NCI-H1417 (cell line): ENCODE measurements at places on chromosomes 7 and 10.

GRCh38 chr7:12423355-12423996 is 19.8 kb upstream of the VWDE start:
- DNase-seq, result no peak

DNA sequence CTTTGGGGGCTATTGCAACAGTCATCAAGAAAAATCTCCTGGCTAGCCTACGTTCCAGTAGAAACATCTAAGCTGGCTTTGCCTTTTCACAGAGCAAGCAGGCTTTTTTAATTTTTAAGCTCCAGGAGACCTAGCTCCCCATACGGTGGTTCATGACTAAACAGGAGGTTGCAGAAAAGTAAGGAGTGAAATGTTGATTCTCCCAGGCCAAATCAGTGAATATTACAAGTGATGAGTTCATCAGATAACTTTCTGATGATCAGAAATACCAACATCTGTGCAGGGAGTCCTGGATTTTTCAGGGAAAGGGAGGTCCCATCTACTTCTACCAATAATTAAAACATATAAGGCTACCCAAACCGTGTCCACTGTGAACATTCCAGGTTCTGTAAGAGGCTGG is 477.3 kb upstream of the CELF2 start:
- DNase-seq, result no peak

GRCh38 chr7:87427288-87427687 is 48.2 kb downstream of the ABCB4 start:
- no peak for DNase-seq

DNA sequence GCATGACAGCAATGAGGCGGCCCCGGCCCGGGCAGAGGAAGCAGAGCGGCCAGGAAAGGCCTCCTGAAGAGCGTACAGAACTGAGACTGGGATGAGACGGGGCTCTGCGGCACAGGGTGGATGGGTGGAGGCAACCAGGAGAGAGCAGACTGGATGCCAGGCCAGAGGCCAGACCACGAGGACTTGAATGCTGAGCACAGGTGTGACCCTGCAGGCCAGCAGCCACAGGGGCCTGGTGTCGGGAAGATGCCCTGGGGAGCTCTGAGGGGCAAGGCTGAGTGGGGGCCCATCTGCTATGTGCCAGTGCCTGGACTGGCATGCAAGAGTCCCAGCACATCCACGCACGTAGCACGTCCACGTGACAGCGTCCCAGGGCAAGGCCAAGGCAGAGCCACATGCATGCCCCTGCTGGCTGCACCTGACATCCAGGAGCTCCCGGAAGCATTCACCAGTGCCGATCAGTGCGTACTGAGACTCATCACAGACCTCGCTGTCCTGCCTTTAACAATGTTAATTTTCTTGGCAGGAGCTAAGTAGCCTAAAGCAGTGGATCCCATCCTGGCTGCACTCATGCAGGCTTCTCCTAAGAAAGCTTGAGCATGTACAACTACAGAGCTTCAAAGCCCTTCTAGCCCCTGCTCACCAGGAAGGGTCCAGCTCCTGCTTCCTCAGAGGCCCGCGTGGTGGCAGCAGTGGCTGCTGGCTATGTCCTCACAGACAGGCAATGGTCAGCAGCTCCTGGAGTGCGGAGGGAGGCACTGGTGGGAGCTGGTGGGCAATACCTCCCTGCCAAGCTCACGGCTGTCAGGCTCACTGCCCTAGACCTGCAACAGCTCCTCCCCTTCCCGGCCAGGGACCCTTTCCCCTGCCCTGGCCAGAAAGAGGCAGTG is 18.0 kb downstream of the GRID1 start:
- DNase-seq, result no peak

DNA sequence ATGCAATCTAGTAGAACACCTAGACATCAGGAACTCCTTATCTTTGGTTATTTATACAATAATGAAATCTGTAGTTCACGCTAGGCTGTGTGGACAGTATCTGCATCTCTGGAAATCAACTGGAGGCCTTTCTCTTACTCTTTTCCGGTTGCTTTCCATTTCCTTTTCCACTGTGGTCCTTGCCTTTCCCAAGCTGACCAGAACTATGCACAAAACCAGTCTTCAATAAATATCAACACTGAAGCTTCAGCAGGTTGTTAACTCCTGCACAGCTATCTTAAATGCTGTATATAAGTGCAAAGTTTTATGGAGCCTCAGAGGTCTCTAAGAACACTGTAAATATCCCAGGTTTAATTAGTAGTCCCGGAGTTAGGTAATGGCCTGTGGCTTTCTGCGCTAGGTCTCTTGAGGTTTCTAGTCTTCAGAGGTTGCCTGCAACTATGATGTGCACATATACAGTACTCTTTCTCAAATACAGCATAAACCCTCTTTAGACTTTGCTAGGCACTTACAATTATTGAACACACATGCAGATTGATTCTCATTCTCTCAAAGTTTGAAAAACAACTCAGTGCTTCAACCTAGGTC is 2.4 kb downstream of the KLLN start:
- DNase-seq, result no peak

GRCh38 chr10:75660823-75661222 is 229.4 kb downstream of the LRMDA start:
- peak; percentile 32 for DNase-seq

DNA sequence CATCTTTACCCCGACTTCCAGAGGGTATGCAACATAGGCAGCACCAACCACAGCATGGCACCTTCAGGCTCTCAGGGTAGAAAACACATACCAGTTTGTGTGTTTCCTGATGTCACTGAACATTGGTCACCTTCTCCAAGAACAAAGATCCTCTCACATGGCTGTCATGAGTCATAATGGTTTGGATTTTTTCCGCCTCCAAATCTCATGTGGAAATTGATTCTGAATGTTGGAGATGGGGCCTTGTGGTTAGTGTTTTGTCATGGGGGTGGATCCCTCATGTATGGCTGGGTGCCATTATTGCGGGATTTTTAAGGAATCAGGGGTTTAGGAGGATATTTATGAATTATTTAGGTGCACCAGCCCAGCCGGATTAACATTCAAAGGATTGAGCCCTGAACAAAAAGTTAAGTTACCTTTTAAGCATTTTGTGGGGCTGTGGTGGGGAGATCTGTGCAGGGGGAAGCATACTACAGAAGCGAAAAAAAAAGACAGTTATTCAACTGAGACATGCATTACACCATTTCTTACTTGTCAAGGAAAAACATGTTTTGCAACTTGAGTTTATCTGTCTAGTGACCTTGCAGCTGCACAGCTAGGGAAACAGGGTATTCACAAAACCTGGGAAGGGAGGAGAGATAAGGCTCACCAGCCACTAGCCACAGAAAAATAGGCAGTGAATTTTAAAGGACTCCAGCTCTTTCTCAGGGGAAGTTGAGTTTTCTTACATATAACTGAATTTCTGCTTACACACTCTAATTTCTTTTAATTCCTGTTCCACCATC is 774.1 kb upstream of the AUTS2 start:
- DNase-seq, result no peak

GRCh38 chr10:82310839-82311238 is 435.8 kb downstream of the NRG3 start:
- DNase-seq, result no peak
